Left hindlimb (tissue), 1 donor: ENCODE measurements at places on chromosomes 3 and 15.

GRCh38 chr3:80233576-80233975 is 465.8 kb upstream of the ROBO1 start:
- no peak for DNase-seq

DNA sequence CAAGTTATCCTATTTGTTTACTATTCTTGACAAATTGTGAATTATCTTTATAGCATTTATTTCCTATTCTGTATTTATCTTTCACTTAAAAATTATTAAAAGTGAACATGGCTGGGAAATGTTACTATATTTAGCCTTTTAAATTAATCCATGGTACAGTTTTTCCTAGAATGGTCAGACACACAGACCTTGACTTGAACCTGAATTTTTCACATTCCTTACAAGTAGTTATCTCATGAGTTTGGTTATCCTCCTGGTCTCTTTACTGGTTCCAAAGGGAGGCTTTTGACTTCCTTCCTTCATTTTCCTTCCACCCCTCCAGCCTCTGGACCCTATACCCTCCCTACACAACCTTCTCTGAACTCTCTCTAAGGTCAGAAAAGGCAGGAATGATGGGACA is 280.6 kb downstream of the SATB1 start:
- no peak for DNase-seq

GRCh38 chr3:163832547-163832946 is 1245.7 kb downstream of the SI start:
- no peak for DNase-seq

DNA sequence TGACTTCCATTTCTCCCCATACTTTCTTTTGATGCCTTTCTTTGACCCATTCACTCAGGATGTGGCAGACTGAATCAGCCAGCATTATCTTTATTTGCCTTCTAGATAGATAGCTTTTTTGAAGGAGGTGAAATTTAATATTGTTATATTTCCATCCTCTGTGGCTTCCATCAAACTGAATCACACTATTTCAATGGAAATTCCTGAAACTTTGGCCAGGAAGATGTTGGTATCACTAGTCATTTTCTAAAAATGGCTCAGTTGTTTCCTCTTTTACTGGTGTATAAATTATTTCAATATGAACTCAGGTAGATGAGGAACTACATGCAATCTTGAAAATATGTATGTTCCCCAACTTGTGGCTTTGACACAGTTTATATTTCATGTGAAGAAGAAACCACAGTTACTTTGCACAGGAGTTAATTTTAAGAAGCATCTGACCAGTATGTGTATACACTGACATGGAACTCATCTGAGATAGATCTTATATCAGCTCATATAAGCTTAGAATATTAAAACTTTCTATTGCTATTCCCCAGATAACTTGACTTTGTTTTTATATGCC is 248.3 kb downstream of the CGGBP1 start:
- no peak for DNase-seq

DNA sequence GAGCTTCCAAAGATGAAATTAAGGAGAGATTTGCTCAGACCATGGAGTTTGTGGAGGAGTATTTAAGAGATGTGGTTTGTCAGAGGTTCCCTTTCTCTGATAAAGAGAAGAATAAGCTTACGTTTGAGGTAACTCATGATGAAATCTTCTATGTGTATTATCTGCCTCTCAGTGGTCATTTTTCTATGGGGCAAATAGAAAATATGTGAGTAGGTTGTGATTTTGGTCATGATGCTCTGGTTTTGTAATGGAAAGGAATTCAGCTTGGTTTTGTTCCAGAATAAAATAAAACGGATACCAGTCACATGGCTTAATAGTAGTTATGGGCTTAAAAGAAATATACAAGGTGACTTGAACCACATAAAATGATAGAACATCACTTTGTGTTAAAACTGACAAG is 181.1 kb downstream of the ITPR1 start:
- DNase-seq, result no peak

GRCh38 chr3:153289334-153289808 is 127.3 kb downstream of the RAP2B start:
- no peak for DNase-seq

DNA sequence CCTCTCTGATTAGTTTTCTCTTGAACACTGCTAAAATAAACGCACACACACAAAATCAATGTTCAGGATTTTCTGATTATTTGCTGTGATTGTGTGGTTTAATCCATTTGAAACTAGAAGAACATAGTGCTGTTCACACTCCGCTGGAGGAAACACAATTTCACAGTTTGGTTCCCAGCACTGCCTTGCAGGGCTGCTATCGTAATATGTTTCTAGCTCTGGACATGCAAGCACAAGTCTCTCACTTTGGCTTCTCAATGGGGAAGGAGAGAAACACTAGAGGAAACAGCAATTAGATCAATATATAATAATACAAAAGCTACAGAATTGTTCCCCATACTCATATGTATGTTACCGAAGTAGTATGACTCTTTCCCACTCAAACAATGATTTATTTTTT is 299.5 kb downstream of the NSUN3 start:
- DNase-seq, result no peak

DNA sequence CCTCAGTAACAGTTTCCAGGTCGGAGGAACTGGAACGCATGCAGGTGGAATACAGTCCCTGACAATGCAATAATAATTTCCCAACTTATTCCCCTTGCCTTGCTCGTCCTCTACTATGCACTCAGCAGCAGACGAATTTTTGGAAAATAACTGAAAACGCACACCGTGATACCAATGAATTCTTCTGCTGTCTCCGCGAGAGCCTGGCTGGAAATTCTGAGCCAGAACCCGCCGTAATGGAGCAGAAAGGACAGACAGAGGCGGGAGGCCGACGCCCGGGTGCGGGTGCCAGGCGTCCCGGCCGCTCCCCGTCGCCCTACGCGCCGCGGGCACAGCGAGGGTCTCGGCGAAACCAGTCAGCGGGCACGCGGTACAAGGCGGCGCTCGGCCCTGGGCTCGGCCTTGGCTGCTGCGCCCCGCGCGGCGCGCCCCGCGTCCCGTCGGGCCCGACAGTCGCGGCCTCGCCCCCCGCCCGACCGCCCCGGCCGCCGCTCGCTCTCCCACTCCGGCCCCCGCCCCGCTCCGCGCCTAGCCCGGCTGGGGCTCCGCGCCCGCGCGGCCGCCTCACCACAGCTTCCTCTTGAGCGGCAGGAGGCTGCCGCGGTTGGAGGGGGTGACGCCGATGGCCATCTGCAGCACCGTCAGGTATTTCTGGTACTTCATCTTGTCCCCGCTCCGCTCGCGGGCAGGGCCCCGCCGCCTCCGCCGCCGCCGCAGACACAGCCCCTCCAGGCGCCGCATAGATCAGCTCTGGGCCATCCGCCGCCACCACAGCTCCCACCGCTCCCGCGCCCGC is 114.5 kb upstream of the GOLGA8J start:
- no peak for DNase-seq

- DNase-seq, result peak; percentile 62
Observed at GRCh38 chr3:150061288-150062024, 90.8 kb upstream of the PFN2 start.

DNA sequence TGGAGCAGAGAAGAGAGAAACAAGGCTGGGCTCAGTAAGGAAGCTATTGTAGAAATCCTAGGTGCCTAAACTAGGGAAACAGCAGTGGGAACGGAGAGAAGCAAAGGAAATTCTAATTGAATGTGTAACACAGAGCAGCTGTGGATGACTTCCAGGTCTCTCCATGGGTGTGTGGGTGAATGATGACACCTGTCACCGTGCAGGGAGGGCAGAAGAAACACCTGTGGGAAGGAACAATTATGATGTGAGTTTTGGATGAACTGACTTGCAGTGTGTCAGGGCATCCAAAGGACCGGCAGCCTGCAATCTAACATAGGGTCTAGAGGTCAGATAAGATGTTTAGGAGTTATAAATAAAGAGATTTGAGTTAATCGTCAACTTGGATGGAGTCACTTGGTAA is 144.2 kb downstream of the RYR3 start:
- DNase-seq, result no peak

DNA sequence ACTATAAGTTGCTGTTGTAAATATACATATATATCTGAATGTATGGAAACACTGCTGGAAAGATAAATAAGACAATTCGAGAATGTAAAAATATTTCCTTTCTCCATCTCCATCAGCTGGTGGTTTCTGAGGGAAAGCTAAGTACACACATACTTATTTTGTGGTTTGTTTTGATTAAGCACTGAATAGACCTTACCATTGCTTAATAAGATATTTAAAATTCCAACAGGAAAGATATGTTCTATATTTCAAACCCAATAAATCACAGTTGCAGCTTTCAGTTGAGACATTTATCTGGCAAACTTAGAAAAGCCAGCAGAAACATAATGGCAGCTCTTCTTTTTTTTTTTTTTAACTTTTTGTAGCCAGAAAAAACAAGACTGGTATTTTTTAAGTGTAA is 160.4 kb downstream of the VGLL3 start:
- DNase-seq, result no peak

GRCh38 chr15:91275844-91276243 is 175.8 kb downstream of the SV2B start:
- no peak for DNase-seq

DNA sequence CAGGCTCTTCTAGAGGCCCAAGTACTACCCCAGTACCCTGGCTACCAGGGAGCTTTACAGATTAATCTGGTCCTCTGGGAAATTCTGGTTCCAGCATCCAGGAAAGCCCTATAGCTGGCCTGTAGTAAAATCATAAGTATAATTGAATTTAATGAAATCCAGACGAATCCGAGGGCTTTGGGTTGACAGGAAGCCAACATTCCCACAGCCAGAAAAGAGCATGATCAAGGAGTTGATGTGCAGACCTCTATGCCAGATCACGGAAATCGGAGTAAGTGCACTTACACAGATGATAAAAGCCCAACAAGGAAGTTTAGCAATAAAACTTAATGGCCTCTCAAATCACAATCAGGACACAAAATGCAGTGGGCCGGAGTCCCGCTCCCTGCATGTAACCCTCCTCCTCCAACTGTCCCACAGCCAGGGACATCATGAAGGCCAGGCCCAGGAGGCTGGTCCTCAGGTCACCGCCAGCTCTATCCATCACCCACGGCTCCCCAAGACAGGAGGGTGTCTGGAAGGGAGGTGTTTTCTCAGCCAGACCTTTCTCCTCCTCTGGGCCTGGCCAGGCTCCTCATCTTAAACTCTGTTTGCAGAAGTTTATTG is 62.8 kb upstream of the SEC22A start:
- peak; percentile 76 for DNase-seq

DNA sequence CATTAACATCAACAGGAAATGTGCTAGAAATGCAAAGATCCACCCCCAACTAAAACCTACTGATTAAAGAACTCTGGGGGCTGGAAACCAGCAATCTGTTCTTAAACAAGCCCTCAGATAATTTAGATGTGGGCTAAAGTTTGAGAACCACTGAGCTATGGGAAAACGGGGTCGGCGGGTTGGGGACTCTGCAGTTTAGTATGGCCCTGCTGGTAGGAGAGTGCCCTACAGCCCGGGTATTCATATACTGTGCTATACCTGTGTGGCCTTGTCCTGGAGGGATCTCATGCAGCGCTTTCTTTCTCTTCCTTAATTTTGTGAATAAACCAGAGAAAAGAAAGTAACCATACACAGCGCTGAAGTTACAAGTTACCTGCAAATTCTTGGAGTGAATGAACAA is 189.7 kb upstream of the GBE1 start:
- DNase-seq, result no peak

DNA sequence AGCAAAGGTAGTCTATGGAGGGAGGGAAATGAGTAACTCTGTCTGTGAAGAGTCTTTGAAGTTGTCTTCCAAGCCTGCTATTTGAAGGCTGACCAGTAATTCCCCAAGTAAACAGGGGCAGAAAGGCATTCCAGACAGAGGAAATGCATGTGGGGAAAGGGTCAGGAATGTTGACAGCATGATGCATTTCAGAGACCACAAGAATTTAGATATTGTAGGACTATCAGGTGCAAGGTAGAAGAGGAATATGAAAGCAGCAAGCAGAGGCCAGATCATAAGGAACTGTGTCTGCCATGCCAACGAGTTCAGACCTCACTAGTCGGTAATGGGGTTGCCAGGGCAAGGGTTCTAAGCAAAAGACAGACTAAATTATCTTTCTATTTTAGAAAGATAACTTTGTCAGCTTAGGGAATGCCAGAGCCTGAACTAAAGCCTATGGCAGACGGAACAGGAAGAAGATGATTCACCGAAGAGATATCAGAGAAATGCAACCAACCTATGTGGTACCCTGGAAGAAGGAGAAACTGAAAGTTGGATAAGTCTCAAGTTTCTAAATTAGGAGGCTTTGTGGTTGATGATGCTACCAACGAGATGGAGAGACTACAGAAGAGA is 327.0 kb upstream of the RORA start:
- DNase-seq, result no peak

GRCh38 chr15:63240109-63240508 is 37.3 kb upstream of the APH1B start:
- no peak for DNase-seq

DNA sequence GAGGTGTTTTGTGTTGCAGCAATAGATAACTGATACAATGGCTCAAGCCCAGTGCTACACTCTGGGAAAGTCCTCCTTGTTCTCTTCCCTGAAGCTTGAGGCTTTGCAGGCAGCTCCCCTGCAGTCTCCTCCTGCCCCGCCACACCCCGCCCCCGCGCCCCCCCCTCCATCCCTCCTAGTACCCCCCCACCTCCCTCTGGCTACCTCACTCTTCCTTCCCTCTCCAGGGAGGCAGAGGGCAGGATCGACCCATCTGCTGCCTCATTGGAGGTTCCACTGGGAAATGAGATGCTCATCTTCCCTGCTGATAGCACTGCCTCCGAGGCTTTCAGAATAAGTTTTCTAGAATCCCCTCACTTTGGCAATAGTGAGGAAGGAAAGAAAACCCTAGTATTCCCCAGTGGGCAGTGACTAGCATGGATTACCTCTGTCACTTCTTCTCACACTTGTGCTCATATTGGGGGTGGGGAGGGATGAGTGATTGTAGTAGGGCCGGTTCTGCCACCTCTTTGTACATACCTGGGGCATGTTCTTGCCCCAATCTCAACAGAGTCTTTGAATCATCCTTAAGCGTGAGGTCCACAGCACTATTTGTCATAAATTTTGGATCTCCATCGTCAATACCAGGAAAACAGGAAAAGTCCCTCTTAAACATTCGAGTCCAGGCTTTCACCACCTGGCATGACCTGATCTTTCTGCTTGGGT is 16.3 kb upstream of the RAB7A start:
- no peak for DNase-seq

DNA sequence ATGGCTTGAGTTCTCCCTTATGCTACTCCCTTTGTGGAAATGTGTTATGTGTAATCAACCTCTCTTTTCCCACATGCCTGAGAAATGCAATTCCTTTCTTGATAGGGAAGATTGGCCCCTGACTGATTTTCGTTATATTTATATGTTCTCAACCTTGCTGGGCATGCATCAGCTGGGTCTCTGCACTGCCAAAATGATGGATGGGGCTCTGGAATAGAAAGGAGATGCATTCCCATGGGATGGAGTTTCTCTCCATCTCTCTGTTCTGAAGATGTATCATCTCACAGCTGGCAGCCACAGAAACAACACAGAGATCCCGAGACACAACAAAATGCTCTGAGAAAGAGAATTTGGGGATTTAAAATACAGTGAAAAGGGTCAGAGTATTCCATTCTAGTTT is 327.7 kb upstream of the LMCD1 start:
- DNase-seq, result no peak

GRCh38 chr3:196397941-196398340 is 34.3 kb downstream of the UBXN7 start:
- no peak for DNase-seq
